ENCODE measurements at places on chromosomes 3 and 15.

DNA sequence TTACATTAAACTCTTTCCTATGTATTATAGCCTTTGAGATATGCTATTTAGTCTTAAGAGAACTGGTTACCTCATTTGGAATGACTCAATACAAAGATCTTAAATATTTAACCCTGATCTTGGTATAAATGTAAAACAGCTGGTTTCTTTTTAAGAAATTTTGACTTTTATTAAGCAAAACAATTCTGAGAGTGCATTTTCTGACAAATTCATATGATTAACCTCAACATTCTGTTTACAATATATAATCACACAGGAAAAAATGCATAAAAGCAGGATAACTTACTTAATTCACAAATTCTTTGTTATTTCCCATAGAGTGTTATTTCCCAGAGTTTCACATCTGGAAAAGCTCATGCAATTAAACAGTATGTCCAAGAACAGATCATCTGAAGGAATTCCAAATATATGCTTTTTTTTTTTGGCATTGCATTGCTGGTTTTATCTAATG is 400.4 kb upstream of the THBS1 start:
- DNase-seq: no peak

- DNase-seq: no peak
These were observed 124.6 kb upstream of the SGO1 start for GRCh38 chr3:20310629-20311028.

DNA sequence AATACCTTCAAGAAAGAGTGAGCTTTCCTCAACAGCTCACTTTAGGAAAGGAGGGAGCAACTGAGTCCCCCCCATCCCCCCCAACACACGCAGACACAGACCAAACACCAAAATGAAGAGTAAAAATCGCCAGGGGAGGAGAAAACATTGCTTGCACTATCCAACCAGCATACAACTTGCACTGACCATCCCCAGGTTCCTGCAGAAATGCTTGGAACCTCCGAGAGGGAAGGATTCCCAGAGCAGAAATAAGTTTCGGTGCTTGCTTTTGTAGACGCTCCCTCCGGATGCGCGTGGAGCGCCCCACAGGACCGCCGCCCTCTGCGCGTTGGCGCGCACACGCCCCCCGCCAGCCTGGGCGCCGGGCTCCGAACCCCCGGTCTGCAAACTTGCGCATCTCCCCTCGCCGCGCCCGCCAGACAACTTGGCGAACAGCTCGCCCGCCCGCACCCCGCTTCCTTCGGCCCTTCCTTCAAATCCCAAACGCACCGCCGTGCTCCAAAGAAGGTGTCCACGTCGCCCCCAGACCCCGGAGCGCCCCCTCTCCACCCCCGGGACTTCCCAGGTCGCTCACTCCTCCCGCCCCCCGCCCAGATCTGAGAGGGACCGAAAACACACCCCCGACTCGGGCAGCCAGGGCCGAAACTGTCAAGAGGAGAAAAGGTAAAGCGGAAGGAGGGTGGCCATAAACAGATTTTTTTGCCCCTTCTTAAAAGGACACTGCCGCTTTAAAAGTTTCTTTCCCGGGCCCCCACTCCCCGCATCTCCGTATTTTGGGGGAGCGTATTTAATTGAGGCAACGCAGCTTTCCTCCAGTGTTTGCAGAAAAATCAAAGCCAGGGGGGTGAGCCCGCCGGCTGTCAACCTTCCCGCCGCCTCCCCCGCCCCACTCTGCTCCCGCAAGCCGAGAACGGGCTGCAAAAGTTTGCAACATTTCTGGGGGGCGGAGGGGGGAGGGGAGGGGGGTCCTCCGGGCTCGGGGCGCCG is 859 bp downstream of the RORA start:
- DNase-seq: peak; percentile 16

- peak; percentile 29 for DNase-seq
These were observed 51.0 kb upstream of the PLXND1 start for GRCh38 chr3:129657261-129658046.

DNA sequence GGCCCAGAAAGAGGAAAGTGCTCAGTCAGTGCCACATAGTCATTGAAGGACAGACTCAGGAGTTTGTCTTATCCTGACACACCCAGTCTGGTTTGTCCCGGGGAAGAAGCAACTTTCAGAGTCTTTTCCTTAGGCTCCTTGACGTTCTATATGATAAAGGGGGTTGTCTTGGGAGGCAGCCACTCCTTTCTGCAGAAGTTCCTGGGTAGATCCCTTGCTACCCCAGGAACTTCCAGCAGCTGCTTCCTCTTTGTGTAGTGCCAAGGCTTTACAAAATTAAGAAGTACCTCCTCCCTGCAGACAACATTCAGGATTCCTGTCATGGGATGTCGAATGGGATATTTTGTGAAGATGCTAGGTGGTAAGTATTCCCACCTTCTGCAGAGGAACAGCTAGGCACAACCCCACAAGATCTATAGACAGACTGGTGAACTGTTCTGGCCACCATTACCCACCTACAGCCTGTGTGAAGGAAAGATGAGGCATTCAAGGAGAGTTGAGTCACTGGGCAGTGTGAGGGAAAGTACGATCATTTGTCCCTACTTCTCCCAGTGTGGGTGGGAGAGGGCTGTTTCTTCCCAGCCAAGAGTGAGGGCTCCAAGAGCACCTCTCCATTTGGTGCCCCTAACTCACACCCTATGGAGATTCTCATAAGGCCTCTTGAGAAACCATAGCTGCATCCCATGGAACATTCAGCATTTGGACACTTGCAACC is 11.3 kb downstream of the TMEM266 start:
- no peak for DNase-seq

Data from lung microvascular endothelial cell (primary cell).